Fibroblast of pulmonary artery (primary cell): ENCODE measurements at places on chromosomes 1 and 21.

GRCh38 chr1:223421025-223421424 lies 27.8 kb downstream of the CCDC185 start:
- no peak for DNase-seq

DNA sequence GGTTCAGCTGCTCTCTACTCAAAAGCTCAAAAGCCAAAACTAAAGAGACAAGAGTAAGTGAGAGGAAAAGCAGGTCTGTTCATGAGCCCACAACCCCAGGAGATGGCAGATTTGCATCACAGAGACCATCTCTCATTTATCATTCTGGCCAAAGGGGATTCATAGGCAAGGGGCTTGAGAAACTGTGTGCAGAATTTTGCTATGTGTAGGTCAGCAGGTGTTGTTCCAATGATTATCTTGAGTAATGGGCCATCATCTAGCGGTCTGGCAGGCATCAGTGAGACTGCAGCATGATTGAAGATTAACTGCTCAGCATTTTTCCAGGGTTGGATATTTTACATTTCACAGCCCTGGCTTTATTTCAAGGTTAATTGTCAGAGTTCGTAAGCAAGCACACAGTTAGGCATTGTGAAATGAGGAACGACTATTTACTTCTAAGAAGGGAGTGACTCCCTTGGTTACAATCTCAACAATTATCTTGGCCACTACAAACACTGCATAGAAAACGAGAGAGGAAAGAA lies 1204.6 kb upstream of the TMPRSS15 start:
- peak; percentile 28 for DNase-seq

DNA sequence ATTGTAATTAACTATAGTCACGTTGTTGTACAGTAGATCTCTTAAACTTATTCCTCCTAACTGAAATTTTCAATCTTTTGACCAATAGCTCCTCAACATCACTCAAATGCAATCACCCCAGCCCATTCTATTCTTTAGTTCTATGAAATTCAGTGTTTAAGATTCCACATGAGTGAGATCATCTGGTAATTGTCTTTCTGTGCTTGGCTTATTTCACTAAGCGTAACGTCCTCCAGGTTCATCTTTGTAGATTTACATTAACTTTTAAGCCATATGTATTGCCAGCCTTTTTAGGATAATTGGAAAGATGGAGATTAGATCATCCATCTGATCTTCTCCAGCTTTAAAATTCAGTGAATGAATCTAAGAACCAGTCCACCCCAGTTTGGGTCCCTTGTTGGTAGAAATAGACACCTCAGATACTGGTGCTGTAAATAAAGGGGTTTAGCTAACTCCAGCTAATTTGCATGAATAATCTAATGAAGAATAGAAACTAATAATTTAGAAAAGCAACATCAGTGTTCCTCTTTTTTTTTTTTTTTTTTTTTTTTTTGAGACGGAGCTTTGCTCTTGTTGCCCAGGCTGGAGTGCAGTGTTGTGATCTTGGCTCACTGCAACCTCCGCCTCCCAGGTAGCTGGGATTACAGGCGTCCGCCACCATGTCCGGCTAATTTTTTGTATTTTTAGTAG lies 7.0 kb downstream of the S100A10 start:
- DNase-seq, result no peak

DNA sequence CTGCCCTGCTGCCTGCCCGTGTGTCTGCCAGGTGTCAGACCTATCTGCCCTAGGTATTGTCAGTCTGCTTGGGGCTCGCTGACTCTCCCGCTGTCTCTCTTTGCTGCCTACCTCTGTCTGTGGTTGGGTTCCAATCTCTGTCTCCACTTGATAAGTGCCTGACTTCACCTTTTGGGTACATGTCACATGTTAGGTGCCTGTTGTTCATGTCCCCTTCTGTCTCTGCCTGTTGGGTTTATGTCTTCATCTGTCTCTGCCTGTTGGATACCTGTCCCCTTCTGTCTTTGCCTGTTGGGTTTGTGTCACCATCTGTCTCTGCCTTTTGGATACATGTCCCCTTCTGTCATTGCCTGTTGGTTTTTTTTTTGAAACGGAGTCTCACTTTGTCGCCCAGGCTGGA lies 14.6 kb downstream of the RPS6KA1 start:
- no peak for DNase-seq

DNA sequence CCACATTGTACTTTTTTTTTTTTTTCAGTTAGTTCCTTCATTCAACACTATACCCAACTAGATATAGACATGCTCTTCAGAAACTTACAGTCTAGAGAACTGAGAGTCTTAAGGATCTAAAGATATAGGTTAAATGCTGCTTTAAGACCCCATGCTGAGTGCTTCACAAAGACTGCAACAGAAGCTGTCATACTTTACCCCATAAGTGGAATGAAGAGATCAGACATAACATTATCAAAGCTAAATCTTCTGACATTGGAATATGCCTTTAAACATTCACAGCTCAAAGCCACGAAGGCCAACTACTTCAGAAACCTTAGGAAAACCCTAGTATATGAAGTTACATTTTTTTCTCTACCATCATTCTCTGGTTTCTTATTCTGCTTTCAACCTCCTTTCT lies 666.4 kb downstream of the KCNT2 start:
- no peak for DNase-seq

- DNase-seq, result no peak
These were observed 62.3 kb downstream of the COL18A1 start for GRCh38 chr21:45467221-45467779.

DNA sequence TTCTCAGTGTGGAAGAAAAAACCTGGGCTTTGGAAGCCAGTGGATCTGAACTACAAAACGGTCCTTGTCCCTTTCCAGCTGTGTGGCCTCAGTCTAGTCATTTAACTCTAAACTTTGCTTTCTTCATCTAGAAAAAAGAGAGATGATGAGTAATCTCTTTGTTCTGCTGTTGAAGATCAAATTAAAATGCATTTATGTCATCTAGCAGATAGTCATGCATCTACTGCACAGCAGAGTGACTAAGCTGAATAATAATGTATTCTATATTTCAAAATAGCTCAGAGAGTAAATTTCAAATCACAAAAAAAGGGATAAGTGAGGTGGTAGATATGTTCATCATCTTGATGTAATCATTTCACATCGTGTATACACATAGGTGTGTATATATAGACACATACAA lies 473.2 kb downstream of the DSCAM start:
- DNase-seq, result no peak

DNA sequence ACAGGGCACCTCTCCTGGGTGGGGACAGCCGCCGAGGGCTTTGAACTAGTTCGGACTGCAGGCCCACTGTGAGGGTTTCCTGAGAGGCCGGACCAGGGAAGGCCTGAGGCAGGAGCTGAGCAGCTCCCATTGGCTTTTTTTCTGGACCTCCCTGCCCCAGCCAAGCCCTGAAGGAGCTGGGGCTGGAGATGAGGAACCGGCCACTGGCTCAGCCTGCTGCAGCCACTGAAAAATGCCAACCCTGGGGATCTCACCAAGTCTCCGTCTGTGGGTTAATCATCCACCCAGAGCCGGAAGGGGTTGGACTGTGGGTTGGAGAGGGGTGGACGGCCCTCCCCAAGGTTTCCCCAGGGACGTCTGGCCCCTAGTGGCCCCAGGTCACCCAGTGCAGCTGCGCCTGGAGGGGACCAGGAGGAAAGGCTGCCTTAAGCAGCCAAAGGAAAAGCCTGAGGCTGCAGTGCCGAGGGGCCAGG lies 2.5 kb downstream of the VWA1 start:
- no peak for DNase-seq

GRCh38 chr1:47209725-47210325 lies 20.0 kb upstream of the PDZK1IP1 start:
- DNase-seq, result no peak

- no peak for DNase-seq
These were observed 6.6 kb downstream of the MR1 start for GRCh38 chr1:181040284-181040865.

GRCh38 chr1:115296981-115297380 lies 41.1 kb downstream of the NGF start:
- DNase-seq, result no peak

DNA sequence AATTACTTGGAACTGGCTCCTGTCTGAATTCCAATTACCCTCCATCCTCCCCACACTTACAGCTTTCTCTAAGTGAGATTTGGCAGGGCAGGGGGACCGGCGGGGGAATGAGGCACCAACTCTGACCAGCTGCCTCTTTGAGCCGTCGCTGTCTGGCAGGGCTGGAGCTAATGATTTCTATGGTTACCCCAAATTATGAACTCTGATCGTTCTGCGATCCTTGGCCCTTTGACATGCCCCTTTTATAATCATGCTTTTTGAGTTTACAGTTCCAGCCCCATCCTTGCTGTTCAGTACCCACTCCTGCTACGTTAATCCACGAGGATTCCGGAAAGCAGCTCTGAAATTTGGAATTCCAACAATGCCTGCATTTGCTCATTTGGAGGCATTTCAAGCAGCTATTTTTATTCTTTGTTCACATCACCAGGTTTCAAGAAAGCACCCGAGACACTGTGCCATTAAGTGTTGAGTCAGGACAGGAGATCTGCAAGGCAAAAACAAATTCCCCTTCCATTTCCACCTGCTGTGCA lies 54.6 kb upstream of the LBR start:
- DNase-seq, result peak; percentile 75

DNA sequence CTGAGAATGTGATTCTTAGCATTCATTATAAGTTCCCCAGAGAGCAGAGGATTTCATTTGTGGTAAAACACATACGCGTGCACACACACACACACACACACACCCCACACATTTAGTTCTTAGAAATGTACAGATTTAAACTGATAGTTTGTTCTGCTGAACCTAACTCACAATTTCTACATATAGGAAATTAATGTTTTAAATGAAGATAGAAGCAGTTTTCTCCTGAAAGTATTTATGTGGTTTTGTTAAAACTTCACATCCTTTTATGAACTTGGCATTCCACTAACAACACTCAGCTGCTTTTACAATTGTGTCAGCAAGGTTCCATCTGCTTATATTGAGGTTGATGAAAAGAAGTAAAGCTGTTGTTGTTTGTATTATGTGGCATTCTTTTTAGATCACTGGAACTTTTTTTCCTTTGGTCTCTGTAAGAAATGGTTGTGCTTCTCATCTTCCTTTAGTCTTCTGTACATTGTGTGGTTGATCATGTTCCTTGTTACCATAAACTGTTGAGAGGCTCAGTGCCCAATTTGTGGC lies 41.6 kb downstream of the AK4 start:
- DNase-seq, result no peak

DNA sequence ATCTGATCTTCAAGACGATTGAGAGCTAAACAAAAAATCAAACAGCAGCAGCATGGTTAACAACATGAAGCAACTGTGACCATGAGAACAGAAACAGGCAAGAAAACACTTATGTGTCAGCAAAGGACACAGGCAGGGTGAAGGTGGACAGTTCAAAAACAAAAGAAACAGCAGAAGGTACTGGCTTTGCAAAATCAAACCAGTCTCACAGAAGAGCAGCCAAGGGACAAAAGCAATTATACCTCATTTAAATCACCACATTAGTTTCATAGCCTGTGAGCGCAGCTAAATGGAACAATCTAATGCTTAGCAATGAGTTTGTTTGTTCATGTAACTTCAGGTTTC lies 59.1 kb downstream of the CAPN2 start:
- DNase-seq, result no peak

DNA sequence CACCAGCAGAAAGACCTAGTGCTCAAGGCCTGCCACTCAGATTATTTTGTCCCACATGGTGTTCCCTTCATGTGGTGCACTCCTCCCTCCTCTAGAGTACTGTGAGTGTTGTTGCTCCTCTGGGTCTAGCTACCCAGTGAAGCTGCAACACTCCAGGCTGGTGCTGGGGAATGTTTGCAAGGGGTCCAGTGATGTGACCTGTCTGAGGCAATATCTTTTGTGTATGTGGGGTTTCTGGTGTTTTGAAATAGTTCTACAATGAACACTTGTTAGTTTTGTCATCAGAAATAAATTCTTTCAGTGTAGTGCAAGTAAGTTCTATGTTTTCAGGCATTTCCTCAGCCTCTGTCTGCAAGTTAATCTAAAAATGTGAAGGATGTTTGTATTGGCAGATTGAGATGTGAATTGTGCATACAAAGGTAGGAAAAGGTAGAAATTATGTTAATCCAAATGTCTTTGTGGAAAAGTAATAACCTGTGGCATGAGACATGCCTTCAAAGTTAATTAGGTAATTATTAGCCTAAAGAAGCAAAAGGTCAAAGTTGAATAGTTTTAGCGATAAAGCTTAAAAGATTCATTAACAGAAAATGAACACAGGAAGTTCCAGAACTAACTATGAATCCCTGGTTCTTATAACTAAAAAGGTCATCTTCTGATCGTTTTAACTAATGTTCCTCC lies 616.8 kb downstream of the LTN1 start:
- peak; percentile 77 for DNase-seq

- DNase-seq, result no peak
These were observed 15.1 kb downstream of the SIPA1L2 start for GRCh38 chr1:232614811-232615210.

GRCh38 chr1:234148350-234148749 lies 224.9 kb upstream of the COA6 start:
- no peak for DNase-seq

DNA sequence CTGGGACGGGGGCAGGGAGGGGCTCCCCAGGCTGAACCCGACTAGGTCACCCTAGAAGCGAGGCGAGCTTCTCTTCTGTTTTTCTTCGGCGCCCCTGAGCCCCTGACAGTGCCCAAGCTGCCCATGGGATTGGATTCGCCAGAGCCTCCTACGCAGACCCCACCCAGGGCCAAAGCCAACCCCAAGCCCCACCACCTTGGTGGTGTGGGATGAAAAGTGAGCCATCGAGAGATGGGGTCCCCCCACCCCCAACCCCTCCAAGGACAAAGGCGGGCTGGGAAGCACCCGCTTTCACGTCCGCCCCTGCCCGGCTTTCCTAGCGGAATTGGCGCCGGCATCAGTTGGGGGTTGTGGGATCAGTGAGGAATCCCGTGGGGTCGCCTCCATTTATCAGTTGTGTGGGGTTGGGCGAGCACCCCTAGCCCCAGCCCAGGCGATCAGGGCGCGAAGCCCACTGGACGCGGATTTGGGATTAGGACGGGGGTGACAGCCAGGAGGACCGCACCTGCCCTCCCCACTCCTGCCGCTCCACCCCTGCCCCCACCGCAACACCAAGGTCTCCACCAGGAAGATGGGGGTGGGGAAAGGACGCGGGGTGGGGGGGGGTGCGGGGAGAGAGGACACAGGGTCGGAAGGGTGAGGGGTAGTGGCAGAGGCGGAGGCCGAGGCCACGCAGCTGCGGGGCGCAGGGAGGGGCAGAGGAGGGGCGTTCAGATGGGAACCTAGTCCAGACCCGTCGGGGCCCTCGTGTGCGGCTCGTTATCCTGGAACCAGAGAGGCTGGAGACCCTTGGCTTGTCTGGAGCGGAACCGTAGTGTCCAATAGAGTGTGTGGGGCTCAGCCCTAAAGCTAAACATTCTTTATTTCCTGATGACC lies 4.4 kb downstream of the TSPEAR start:
- DNase-seq, result no peak

GRCh38 chr1:53807916-53808315 lies 30.2 kb downstream of the NDC1 start:
- no peak for DNase-seq

GRCh38 chr1:235972311-235972689 lies 92.6 kb downstream of the NID1 start:
- DNase-seq, result peak; percentile 85

- DNase-seq, result peak; percentile 30
These were observed 352.0 kb upstream of the C1orf87 start for GRCh38 chr1:60425528-60425927.
